ENCODE measurements at places on chromosomes 5 and 9.

GRCh38 chr9:116812231-116813030 lies 125.3 kb downstream of the TRIM32 start:
- no peak for DNase-seq

DNA sequence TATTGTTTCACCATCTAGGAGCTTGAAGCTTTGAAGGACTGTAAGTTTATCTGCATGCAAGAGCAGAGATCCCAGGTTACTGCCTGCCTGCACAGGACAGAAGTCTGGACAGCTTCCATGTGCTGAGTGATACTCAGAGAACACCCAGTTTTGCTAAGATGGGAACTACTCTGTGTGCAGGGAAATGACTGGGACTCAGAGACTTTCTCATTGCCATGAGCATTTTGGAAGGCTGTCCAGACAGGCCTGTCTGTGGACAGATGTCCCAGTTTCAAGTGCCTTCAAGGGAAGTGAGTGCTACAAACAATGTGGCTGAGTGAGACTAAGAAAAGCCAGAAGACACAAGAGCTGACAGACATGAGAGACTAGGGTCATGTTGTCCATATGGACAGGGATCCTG lies 19.2 kb upstream of the ZNF131 start:
- DNase-seq = no peak

- DNase-seq = no peak
Measured at GRCh38 chr5:164010900-164011299, 505.5 kb downstream of the MAT2B start.

DNA sequence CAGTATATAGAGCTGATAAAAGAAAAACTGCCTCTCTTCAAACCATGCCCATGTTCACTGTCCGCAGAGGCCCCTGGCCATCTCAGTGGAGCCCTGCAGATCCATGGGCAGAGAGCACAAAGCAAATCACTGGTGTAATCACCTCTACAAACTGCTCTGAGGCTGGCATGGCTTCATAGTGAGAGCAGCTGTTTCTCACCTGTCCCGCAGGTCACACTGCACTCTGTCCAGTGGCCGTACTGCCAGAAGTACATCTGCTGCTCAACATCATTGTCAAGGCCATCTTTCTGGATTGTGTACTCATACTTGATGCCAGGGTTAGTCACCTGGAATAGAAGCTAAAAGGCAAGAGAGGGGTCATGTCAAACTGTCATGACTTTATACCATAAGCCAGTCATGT lies 173.3 kb downstream of the TARS1 start:
- DNase-seq = no peak

- DNase-seq = no peak
Measured at GRCh38 chr5:146592352-146592751, 76.4 kb upstream of the GPR151 start.

DNA sequence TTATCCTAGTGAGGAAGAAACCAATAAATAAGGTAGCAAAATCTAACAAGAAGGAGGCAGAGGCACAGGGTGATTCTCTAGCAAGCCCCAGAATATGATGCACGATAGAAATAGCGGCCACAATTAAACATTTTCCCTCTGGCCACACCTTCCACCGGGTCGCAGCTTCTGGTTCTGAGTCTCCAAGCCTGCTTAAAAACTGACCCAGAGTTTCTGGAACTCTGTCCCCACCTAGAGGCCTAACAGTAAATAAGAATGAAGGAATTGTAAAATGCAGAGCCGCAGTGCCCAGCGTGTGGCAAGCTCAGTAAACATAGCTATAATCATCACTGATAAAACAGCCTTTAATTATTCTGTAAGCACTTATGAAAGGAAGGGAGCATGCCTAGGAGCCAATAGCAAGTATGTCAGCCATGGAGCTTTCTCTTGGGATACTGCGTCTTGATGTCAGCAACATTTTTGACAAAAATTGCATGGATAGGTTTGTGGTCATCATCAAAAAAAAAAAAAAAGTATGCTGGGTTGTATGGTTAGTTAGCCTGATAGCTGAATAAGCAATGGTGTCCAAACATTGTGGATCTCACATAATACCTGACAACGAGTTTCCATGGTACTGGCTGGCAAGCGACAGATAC lies 465.5 kb downstream of the DNAH5 start:
- DNase-seq = no peak

DNA sequence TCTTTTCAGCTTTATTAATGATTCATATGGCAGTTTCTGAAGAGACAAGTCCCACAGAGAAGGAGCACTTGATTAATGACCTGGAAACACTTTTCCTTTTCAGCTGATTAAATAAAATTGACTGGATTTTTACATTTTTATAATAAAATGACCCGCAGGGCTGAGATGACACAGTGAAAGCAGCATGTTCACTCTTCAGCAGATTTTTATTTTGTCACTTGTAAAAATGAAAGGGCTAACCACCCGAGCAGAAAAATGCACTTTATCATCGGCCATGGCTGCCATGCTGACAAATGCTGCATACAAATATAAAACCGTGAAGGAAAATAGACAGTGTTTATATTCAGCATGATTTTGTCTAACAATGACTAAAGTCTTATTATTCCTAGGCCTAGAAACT lies 321.6 kb upstream of the ITGA1 start:
- no peak for DNase-seq

DNA sequence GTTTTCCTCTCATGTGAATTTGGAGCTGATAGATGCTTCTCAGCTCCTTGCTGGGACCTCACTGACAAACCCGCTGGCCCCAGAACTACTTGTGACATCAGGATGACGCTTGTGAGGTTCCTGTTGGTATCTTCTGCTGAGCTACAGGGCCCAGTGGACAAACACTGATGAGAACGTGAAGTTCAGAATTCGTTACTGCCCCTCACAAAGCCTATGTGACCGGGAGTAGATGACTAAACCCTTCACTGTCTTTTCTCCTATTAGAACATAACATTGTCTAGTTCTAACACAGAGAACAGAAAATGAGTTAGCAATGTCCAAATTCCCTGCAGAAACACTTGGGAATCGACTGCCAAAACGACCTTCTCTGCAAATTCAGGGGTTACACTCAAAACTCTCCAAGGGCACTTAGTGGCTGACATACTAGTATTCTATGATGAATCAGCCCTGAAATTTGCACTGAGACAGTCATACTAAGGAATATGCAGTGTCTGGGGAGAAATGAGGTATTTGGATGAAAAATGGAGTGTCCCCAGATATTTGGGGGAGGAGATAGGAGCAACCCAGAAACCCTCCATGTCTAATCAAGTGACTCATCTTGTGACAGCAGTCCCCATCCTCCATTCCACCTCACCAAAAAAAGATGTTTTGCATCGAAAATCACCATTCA lies 143.2 kb upstream of the TRIM32 start:
- no peak for DNase-seq

DNA sequence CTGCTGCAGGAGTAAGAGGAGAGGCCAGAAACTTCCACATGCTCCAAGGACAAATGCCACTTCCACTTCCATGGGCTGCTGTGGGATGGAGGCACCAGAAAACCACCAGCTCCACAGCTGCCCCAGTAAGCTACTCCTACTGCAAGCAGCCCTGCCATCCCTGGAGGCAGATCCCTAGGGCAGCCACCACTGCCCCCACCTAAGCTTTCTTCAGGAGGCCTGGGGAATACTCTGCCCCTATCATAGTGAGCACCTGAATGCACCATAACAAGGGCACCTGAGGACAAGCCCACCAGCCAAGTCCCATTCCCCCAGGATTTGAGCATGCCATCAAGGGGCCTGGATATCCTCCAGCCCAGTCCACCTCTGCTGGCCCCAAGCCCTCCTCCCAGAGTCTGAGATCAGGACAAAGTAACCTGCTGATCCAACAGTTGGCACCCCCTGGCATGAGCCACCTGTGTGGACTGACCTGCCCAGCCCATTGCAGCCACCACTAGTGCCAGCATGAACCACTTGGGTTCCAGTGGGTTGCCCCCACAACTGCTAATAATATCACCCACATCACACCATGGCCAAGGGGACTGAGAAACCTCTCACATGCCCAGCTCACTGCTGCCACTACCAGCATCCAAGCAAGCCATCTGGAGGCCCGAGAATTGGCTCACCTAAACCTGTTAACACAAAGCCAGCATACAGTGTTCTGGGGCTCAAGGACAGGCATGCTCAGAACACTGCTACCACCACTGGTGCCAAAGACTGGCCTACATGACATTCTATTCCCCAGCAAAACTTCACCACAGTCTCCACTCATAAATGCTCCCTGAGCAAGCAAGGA lies 480.1 kb downstream of the CDH12 start:
- no peak for DNase-seq

DNA sequence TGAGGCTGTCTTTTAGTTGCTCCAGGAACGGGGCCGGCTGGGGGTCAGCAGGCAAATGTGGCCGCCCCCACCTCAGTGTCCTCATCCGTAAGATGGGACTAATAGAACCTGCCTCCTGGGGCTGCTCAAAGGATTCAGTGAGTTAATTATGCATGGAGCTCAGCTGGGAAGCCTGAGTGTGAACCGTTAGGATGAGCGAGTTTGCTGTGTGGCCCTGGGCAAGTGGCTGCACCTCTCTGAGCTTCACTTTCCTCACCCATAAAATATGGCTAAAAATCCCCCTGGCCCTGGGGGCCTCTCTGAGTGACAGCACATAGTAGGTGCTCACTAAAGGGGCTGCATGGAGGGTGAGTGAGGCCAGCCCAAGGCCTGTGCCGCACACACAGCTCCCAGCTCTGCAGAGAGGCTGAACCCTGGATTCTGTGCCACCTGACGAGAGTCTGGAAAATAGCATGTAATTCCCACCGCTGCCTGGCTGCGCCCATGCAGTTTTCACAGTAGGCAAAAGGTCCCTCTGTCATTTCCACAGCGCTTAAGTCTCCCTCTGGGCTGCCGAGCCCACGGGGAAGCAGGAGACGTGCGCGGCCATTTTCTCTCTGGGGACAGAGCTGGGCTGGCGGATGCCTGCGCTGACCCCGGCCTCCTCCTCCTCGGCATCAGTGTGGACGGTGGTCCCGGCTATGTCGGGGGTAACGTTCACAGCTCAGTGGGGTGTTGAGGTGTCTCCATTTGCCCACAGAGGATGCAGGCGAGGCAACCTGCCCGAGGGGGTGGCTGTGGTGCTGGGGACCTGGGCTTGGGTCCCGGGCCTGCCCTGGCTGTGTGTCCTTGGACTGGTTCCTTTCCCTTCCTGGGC lies 18.2 kb downstream of the ASS1 start:
- no peak for DNase-seq

- no peak for DNase-seq
Measured at GRCh38 chr9:132986640-132987620, 8.4 kb downstream of the GFI1B start.

- DNase-seq = no peak
Measured at GRCh38 chr5:141870228-141870627, 8.0 kb downstream of the PCDH1 start.

DNA sequence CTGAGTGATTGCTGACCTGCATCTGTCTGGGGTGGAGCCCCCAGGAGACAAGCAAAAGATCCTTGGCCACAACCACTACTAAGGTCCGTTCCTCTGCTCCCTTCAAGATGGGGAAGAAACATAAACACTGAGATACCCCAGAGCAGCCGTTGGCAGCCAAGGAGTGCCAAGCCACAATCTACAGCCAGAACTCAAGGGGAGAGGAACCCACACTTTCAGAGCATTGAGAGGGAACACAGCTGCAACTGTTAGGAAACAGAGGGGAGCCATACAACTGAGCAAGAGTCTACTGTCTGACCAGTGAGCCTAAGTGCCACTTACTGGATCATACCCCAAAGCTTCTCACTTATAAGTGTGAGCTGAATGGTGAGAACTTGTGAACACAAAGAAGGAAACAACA lies 44.6 kb upstream of the ADRB2 start:
- DNase-seq = no peak

DNA sequence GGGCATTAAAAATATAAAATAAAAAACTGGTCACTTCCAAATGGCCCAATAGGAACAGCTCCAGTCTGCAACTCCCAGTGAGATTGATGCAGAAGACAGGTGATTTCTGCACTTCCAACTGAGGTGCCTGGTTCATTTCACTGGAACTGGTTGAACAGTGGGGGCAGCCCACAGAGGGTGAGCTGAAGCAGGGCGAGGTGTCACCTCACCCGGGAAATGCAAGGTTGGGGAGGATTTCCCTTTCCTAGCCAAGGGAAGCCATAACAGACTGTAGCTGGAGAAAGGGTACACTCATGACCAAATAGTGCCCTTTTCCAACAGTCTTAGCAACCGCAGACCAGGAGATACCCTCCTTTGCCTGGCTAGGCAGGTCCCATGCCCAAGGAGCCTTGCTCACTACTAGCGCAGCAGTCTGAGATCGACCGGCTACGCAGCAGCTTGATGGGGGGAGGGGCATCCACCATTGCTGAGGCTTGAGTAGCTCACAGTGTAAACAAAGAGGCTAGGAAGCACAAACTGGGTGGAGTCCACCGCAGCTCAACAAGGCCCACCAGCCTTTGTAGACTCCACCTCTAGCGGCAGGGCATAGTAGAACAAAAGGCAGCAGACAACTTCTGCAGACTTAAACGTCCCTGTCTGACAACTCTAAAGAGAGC lies 12.7 kb downstream of the RLN1 start:
- DNase-seq = peak; percentile 58

DNA sequence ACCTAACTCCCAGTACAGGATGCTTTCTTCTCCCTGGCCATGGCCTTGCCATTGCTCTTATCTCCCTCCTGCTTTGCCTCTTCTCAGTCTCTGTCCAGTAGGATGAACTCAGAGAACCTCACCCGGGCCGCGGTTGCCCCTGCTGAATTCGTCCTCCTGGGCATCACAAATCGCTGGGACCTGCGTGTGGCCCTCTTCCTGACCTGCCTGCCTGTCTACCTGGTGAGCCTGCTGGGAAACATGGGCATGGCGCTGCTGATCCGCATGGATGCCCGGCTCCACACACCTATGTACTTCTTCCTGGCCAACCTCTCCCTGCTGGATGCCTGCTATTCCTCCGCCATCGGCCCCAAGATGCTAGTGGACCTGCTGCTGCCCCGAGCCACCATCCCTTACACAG lies at the start of gene OR5C1:
TSS of gene OR5C1 (plus strand) at position 103 of the 400 bp plus-strand sequence. CDS start at position 103, 0 bp downstream.
- no peak for DNase-seq

All from T follicular helper cell (primary cell).